ENCODE measurements at places on chromosomes 7 and 10. TPM values are rescaled to one million over a fixed set of nuclear protein-coding genes. Genes with fewer than 3 reads are reported as not detected.

Gene TMEM236
- total RNA-seq, result 0.22 TPM

Gene OIT3
- total RNA-seq, result 0.43 TPM

Gene PLAU
- 42.2 TPM for total RNA-seq

Gene CFAP46
- total RNA-seq, result 1.4 TPM

Gene CFAP58
- 0.86 TPM for total RNA-seq

Gene ITPRID1
- not detected for total RNA-seq
